Natural killer cell treated with Interleukin-12 subunit alpha and Interleukin-12 subunit beta and Interleukin-15 and Interleukin-18, amount 100 ng/mL, for 72 hours (primary cell): ENCODE measurements at places on chromosomes 13 and 19. TPM values are rescaled to one million over a fixed set of nuclear protein-coding genes. Genes with fewer than 3 reads are reported as not detected.
A peak's percentile ranks its signal among the peaks of the same experiment; 100 is the strongest.

DNA sequence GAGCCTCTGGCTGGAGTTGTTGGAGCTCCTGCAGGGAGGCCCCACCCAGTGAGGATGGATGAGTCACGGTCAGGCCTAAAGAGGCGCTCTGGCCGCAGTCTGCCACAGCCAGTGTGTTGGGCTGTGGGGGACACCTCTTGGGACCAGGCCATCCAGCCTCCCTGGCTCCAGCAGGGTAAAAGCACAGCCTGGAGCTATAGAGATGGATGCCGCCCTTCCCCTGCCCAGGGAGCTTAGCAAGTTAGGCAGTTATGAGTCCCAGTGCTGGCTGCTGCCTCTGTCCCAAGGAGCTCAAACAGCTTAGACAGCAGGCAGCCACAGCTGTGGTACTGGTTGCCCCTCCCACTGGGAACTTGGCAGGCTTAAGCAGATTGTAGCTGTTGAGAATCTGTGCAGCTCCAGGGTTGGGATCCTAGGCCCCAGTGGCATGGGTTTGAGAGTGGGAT is 100.9 kb downstream of the NDFIP2 start:
- no peak overlapping the region for H3K27ac ChIP-seq
- no peaks in the 10 kb centered on the region for H3K27me3 ChIP-seq
- DNase-seq = no peak
- no peaks in the 10 kb centered on the region for H3K4me1 ChIP-seq

- DNase-seq = no peak
- H3K27me3 ChIP-seq = no peaks in the 10 kb centered on the region
- peaks cover 16% of the 10 kb centered on the region for H3K4me1 ChIP-seq
- H3K4me3 ChIP-seq = no peak overlapping the region
Observed at GRCh38 chr13:39023316-39023715, 14.6 kb downstream of the PROSER1 start.

DNA sequence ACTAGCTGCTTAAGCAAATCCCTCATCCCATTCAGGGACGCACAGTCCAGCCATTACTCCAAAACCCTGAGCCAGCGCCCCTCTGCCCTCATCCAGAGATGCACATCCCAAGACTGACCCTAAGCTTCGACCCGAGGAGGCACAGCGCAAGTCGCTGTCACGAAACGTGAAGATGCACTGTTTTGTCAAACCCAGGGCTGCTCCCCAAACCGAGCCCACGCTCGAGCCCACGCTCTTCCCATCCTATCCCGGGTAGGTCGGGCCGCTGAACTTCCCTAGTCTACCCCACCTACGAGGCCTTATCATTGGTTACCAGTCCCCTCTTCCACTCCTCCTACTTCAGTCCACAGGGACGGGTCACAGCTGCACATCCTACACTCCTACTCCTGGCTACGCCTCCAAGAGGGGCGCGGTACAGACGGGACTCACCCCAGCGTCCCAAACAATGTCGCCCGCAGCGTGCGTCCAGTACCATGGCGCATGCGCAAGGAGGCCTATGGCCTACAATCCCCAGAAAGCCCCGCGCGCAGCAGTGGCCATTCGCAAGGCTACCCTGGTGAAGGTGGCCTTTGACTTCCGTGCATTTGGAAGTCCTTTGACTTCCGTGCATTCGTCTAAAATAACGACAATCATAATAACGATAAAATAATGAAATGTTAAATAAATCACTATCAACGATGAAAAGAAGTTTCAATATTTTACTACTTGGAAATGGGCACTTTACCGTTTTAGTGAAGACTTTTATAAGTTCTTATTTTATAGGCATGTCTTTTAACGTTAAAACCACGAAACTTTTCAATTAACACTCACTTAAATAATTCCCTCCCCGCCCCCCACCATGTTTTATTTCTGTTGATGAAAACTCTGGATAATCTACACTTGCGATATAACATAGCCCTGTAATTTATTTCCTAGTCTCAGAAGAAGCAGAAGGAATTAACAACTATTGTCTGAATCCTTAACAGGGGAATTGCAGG is at the start of gene ZNF285:
Gene ZNF285 (minus strand): TSS at position 470 of the 977 bp plus-strand sequence. CDS start 4,395 bp downstream, outside the sequence.
- H3K4me3 ChIP-seq = peak within 1 kb of the TSS; percentile 97
- peaks cover 6% of the 10 kb centered on the region for H3K4me1 ChIP-seq
- peak; percentile 90 for DNase-seq
- H3K27me3 ChIP-seq = peaks cover 8% of the 10 kb centered on the region
- peaks cover 38% of the 10 kb centered on the region for H3K36me3 ChIP-seq
- peak within 1 kb of the TSS; percentile 59 for H3K27ac ChIP-seq

DNA sequence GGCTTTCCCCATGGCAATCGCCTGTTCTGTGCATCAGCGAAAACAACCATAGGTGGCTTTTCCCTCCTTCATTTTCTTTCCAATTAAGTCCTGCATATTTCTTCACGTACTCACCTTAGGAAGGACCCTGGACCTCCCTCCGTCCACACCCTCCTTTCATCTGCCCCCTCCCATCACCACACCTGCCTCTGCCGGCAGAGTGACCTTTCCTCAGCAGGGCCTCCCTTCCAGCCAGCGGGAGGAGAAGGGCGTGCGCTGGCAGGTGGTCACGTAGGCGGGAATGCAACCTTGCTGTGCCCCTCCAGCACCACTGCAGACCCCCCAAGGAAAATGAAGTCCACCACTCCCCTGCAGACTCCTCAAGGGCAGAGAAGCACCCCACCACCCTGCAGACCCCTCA is 61.1 kb downstream of the GSX1 start:
- H3K4me1 ChIP-seq = no peaks in the 10 kb centered on the region
- H3K27ac ChIP-seq = no peak overlapping the region
- peaks cover 15% of the 10 kb centered on the region for H3K27me3 ChIP-seq
- H3K36me3 ChIP-seq = no peaks in the 10 kb centered on the region
- DNase-seq = no peak

GRCh38 chr13:78659732-78660494 is 958 bp upstream of the OBI1 start:
- DNase-seq = no peak
- H3K36me3 ChIP-seq = peaks cover 5% of the 10 kb centered on the region
- H3K27ac ChIP-seq = peak overlapping the region; percentile 94
- H3K27me3 ChIP-seq = no peaks in the 10 kb centered on the region
- H3K4me3 ChIP-seq = peak overlapping the region; percentile 99

DNA sequence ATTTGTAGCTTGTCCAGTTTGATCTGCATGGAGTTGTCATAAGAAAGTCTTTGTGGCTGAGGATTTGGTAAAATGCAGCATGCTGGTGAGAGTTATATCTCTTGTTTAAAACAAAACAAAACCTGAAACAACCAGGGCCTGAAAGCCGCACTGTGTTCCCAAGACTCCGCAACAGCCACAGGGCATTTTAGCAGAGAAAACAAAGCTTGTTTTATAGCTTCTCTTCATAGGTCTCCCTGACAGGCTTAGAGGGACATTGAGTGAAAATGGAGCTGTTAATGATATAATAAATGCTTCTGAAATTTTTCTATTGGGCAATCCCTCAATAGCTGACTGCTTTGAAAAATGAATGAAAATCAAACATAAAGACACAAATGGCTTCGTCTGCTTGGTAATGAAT is 148.7 kb upstream of the RNF113B start:
- H3K4me3 ChIP-seq = no peak overlapping the region
- H3K4me1 ChIP-seq = no peaks in the 10 kb centered on the region
- H3K36me3 ChIP-seq = no peaks in the 10 kb centered on the region
- H3K27ac ChIP-seq = no peak overlapping the region
- no peak for DNase-seq

DNA sequence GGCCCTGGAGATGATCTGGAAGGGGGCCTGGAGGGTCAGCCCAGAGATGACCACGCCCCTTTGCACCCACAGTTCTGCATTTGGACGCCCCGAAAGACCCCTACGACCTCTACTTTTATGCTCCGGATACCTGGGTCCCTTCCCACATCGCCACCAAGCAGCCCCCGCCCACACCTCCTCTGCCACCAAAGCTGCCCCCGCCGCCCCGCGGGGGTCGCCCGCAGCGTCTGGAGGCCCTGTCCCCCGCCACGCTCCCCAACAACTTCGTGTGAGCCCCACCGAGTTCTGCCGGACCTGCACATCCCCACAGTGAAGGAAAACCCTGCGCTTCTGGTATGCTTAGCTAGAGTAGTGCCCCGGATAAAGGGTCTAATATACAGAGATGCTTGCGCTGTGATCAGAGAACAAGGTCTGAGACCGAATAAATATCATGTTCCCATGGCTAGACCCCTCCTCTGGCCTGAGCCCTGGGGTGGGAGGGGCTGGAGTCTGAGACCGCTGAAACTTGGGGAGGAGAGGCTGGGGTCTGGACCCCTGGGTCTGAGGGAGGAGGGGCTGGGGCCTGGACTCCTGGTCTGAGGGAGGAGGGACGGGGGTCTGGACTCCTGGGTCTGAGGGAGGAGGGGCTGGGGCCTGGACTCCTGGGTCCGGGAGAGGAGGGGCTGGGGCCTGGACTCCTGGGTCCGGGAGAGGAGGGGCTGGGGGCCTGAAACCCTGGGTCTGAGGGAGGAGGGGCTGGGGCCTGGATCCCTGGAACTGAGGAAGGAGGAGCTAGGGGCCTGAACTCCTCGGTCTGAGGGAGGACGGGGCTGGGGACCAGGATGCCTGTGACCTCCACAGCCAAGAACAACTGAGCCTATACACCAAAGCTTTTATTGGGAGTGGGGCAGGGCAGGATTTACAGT is 3.6 kb downstream of the GFY start:
- H3K36me3 ChIP-seq = peaks cover 15% of the 10 kb centered on the region
- no peak overlapping the region for H3K4me3 ChIP-seq
- H3K27ac ChIP-seq = no peak overlapping the region
- H3K27me3 ChIP-seq = peaks cover 62% of the 10 kb centered on the region
- peaks cover 38% of the 10 kb centered on the region for H3K4me1 ChIP-seq

DNA sequence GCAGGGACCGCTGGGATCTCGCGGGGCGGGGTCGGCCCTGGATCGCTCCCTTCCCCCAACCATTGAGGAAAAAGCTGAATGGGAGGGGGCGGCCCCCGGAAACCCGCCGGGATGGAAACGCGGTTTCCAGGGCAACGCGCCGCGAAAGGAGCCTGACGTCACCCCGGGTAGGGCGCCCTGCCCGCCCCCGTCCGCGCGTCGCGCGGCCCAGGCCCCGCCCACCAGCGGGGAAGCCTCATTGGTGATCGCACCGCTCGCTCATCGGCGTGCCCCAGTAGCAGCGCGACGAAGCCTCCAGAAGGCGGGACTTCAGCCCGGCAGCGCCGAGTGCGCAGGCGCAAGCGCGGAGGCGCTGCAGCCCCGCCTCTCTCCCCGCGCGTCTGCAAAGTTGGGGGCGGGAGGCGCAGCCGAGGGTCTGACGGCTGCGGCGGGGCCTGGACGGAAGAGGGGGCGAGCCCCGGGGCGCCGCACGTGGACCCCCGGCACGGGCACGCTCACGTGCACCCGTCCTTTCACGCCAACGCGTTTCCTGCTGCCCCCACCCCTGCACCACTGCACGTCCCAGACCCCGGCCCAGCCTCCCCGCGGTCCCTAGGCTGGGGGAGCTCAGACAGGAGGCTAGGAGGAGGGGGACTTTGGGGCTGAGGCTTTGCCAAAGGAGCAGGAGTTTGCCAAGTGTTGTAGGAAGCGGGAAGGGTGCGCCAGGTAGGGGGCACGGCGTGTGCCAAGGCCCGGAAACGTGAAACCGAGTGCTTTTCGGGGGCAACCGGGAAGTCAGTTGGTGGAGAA is 8.2 kb upstream of the CIRBP start:
- H3K4me3 ChIP-seq = peak overlapping the region; percentile 93
- DNase-seq = peak; percentile 98
- peaks cover 40% of the 10 kb centered on the region for H3K4me1 ChIP-seq
- no peaks in the 10 kb centered on the region for H3K27me3 ChIP-seq

DNA sequence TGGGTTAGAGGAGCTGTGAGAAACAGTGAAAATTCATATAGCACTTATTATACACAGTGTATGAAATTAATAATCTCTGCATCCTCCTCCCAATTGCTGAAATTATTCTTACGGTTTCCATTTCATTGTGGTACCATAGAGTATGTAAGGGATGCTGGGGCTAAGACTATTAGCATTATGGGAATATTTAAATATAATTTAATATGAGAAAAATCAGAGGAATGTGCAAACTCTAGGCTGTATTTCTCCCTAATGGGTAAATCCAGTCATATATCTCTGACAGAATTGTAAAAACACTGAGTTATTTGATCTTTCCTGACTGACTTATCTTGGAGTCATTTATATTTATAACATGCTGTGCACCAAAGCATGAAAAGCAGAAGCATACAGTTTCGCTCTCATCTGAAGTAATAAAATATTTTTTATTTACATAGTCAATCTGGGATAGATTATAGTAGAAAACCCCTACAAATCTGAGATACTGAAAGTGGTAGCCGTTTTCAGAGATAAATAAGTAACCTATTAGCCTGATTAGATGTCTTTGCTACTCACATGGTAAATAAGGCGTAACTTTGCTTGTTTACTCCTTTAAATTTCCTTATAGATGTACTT is 34.9 kb downstream of the LRCH1 start:
- no peak for DNase-seq
- H3K27me3 ChIP-seq = no peaks in the 10 kb centered on the region
- H3K4me1 ChIP-seq = peaks cover 41% of the 10 kb centered on the region
- H3K4me3 ChIP-seq = no peak overlapping the region
- H3K27ac ChIP-seq = no peak overlapping the region

- DNase-seq = no peak
- H3K27ac ChIP-seq = no peak overlapping the region
- peaks cover 6% of the 10 kb centered on the region for H3K27me3 ChIP-seq
- no peaks in the 10 kb centered on the region for H3K4me1 ChIP-seq
- H3K4me3 ChIP-seq = no peak overlapping the region
Observed at GRCh38 chr13:112648101-112648500, 41.7 kb upstream of the ATP11A start.

GRCh38 chr13:70703755-70704154 is 595.5 kb upstream of the KLHL1 start:
- H3K27me3 ChIP-seq = no peaks in the 10 kb centered on the region
- no peak overlapping the region for H3K4me3 ChIP-seq

GRCh38 chr19:48353677-48354076 is 10.1 kb downstream of the TMEM143 start:
- H3K4me3 ChIP-seq = no peak overlapping the region
- H3K36me3 ChIP-seq = no peaks in the 10 kb centered on the region
- no peak for DNase-seq
- no peak overlapping the region for H3K27ac ChIP-seq
- H3K4me1 ChIP-seq = peaks cover 7% of the 10 kb centered on the region

- no peaks in the 10 kb centered on the region for H3K36me3 ChIP-seq
- H3K4me1 ChIP-seq = peaks cover 28% of the 10 kb centered on the region
- no peaks in the 10 kb centered on the region for H3K27me3 ChIP-seq
- DNase-seq = no peak
- no peak overlapping the region for H3K27ac ChIP-seq
Observed at GRCh38 chr13:40648040-40648439, 18.4 kb downstream of the FOXO1 start.

DNA sequence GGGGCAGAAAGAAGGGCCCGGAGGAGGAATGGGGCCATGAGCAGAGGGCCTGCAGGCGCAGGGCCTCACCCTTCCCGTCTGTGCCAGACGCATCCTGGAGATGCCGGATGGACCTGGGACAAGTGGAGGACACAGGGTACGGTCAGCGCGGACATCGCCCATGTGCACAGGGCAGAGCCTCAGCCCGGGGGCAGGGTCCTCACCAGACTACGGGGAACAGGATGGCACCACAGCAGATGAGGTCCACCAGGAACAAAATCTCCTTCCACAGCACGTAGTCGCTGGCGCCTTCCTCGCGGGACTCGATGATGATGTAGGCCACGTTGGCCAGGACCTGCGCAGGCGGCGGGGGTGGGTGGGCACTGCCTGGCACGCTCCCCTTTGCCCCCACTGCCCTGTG is 5.6 kb downstream of the GPR108 start:
- H3K27ac ChIP-seq = no peak overlapping the region
- H3K4me3 ChIP-seq = no peak overlapping the region
- H3K27me3 ChIP-seq = no peaks in the 10 kb centered on the region
- no peak for DNase-seq

The CGB3 gene
- total RNA-seq = not detected

The ZNF649 gene
- 10.0 TPM for total RNA-seq
